Fibroblast of mammary gland (primary cell): ENCODE measurements at places on chromosomes 5 and 9.

DNA sequence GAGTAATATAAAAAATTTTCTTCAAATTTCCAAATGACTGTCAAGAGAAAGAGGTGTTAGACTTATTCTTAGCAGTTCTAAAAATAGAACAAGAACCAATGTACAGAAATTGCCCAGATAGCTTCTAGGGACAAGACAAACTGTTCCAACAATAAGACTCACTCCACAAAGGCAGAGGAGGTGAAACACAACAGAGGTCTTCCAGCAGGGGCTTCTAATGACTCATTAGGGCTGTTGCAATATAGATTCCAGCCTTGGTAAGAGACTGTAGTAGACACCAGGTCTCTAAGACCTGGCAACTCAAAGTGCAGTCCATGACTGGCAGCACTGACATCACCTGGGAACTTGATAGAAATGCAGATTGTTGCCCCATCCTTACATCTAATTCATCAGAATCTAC, 134.6 kb upstream of the VLDLR start:
- DNase-seq = peak; percentile 13

- peak; percentile 16 for DNase-seq
These were observed 33.4 kb downstream of the C9orf85 start for GRCh38 chr9:71944754-71945375.

- peak; percentile 97 for DNase-seq
These were observed 29.0 kb downstream of the PTGES2 start for GRCh38 chr9:128098297-128099230.

DNA sequence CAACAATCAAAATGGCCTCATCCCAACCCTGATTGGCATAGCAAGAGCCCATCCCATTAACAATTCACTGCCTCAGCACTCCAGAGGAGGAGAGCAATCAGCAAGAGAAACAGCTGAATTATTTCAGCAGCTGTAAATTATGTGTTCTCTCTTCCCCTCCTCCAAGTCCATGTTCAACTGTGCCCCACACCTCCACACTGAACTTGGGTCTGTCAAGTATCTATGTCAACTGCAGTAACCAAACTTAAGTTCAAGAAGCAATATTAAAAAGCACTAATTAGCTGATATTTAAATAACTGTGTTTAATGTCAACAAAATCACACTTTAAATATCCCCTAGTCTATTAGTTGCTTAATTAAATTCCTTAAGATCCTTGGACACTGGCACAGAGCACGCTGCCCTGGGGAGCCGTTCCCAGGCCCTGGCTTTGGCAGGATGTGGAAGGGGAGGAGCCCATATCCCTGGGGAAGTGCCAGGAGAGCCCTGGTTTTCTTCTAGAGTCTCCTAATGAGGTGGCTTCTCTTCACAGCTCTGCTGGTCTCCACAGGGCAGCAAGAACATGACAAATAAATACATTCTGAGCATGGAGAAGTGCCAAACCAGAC, 50.6 kb downstream of the SIL1 start:
- DNase-seq = peak; percentile 72

GRCh38 chr9:96022445-96023051, 147.1 kb downstream of the ERCC6L2 start:
- DNase-seq = no peak

DNA sequence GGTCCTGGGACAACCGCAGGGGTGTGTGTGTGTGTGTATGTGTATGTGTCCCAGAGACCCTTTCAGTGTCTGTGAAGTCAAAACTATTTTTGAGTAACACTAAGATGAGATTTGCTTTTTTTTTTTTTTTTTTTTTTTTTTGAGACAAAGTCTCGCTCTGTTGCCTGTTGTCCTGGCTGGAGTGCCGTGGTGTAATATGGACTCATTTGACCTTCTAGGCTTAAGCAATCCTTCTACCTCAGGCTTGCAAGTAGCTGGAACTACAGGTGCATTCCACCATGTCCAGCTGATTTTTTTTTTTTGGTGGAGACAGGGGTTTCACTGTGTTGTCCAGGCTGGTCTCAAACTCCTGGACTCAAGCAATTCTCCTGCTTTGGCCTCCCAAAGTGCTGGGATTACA, 97.4 kb upstream of the KLF9 start:
- no peak for DNase-seq

DNA sequence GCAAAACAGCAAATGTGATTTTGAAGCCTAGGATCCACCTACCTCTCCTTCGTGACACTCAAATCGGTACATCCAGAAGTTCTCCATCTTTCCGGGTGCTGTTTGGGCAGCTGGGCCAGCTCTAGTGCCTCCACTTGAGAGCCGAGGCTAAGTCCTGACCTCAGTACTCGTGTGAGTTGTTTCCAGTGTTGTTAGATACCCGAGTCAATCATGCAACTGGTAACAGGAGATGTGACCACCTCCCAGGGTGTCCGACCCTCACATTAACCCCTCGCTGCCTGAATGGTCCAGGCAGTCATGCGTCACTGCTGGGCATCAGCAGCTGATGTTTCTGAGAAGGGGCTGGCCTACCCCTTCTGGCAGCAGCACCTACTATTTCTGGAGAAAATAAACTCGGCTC, 170.3 kb downstream of the ENTREP1 start:
- no peak for DNase-seq

DNA sequence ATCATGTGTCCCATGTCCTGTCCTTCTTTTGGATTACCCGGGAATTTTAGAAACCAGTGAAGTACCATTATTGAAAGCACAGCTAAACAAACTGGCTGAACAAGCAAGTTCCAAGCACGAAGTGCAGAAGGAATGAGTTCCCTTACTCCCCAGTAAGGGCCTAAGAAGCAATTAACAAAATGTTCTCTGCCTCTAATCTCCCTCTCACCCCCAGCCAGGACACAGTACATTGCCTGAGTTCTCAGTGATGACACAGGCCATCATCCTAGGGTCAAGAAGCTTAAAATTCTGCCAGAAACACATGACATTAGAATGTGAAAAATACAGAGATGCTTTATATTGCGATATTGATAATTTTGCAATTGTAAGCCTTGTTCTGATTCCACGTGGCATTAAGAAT, 118.0 kb downstream of the PLPPR1 start:
- DNase-seq = no peak

DNA sequence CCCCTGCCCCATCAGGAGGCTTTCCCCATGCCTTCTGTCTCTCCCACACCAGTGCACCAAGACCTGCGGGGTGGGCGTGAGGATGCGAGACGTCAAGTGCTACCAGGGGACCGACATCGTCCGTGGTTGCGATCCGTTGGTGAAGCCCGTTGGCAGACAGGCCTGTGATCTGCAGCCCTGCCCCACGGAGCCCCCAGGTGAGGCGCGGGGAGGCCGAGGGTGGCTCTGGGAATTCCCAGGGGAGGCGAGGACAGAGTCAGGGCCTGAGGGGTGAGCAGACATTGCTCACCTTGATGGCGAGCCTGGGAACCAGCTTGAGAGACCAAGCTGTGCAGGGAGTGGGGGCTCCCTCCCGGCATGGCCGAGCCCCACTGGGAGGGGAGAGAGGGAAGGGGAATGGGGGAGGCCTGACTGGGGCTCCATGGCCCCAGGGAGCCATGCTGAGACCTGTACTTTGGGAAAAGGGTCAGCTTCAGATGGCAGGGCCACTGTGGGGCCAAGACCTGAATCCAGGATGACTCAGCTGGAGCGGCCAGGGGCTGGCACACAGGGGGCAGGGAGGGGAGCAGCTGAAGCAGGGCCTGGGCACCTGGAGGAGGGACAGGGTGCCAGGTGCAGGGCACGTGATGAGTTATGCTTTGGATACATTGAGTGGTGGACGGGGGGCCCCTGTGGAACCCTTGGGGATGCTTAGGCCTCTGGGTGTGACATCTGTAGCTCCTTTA, 35.2 kb downstream of the FAM163B start:
- no peak for DNase-seq

- DNase-seq = no peak
These were observed 18.9 kb upstream of the VLDLR start for GRCh38 chr9:2602704-2603116.

- no peak for DNase-seq
These were observed 42.2 kb upstream of the IL17B start for GRCh38 chr5:149421372-149421685.

DNA sequence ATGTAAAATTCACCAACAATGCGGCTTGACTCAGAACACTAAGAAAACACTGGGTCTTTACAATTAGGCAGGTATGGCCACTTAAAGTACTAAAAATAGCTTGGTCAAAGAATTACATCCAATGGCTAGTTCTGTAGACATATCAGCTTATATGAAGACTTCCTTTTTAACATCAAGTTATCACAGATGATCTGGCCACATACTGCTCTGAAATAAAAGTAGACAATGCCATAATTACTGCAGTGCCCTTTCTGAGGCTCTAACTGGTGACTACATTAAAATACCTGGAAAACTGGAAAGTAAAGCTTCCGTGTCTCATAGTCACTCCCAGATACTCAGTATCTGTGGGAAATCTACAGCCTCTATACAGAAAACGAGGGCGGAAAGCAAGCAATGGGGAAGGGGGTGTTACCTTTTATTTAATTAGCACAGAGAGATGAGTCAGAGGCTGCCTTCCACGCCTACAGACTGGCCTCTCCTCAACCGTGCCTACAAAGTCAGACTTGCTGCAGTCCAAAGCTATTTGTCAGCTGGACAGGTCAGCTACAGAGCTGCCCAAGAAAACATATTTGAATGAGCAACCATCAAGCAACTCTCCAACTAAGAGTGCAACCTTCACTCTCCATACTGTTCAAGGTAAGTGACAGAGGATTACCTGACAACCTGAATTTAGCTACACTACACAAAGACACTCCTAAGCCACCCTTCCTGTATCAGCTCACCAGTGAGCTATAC, 8.7 kb downstream of the SERINC5 start:
- peak; percentile 93 for DNase-seq

- peak; percentile 21 for DNase-seq
These were observed 66.0 kb downstream of the TBCA start for GRCh38 chr5:77709993-77710685.

DNA sequence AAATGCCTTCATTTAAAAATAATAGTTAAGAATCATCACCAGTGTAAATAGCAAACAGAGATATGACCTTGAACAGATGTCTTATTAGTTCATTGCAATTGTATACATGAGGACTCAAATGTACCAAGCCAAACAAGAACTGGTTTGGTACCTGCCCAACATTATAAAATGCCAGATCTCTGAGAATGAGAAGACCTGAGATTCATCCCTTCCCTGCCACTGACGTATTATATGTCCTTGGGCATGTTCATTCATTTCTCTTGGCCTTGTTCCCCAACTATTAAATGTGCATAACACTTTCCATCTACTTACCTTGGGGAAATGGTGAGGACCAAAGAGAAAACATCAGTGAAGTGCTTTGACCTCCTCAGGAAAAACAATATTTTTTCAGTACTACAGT, 33.6 kb upstream of the ERBIN start:
- no peak for DNase-seq

GRCh38 chr9:14075218-14075617, 238.7 kb downstream of the NFIB start:
- DNase-seq = no peak

DNA sequence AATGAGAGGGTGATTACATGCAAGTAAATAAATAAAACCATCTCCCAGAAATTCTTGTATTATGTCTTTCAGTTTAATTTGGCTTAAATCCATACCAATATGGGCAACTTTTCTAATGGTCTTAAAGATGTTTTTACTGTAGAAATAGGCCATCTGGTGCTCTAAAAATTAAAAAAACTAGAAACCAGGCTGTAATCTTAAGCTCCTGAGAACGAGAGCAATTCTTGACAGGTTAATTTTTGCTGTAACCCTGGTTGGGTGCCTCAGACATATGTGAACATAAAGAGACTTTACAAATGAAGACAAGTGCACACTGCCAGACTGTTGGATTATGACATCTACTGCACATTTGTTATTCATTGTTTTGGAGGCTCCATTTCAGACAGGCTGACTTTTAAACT, 246.8 kb upstream of the DAB2 start:
- no peak for DNase-seq

DNA sequence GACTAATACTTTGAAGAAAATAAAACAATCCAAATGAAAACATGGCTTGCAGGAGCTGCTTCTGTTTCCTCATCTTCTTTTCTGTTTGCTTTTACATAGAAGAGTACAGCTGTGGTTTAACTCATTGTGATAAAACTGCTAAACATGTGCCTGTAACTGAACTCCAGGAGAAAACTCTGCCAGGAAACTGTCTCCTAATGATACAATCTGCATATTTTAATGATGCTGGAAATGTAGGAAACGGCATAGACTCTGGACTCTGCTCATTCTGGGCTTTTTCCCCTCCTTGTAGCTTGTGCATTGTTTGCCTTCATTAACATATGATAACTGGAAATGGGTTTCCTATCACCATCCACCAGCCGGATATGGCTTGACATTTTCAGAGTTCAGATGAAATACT, 813.3 kb upstream of the WWC1 start:
- peak; percentile 29 for DNase-seq

DNA sequence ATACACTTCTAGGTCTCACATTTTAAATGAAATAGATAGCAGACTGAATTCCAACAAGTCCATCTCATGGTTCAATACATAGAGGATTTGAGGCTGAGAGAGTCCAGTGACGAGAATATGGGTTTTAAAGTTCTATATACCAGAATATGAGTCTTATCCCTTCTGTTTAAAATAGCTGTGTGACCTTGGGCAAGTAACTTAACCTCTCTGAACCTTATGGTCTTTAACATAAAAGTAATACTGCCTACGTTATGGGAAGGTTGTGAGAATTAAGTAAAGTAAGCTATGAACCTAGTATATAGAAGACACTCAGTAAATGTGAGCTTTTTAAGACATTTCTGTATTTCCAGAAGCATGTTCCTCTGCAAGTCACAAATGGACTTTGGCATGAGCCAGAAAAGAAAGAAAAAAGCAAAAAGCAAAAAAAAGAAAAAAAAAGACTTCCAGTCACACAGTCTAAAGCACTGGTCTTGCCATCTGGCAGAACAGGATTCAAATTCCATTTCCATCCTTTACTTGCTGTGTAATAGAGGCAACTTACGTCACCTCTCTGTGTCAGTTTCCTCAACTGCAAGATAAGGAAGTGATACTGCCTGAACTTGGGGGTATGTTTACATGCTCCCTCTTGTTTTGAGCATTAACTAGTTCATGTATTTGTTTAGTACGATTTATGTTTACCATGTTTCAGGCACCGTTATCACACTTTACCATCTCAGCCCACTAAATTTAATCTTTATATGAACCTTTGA, 248.2 kb downstream of the TRIM32 start:
- no peak for DNase-seq

DNA sequence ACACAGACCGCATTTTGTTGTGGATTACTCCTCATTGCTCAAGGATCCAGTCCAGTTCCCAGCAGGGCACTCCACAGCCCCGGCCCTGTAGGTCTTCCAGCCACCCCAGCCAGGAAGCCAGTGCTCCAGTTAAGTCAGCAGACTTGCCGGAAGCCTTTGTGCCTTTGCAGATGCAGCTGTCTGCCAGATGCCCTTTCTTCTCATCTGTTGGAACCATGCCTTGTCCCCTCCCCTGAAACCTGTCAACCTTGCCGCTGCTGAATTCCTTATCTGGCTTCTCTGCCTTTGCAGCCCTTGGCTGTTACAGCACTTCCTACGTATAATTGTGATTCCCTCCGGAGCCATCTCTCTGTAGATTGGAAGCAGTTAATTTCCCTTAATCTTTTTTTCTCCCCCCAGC, 28.4 kb downstream of the PSAT1 start:
- DNase-seq = peak; percentile 59

DNA sequence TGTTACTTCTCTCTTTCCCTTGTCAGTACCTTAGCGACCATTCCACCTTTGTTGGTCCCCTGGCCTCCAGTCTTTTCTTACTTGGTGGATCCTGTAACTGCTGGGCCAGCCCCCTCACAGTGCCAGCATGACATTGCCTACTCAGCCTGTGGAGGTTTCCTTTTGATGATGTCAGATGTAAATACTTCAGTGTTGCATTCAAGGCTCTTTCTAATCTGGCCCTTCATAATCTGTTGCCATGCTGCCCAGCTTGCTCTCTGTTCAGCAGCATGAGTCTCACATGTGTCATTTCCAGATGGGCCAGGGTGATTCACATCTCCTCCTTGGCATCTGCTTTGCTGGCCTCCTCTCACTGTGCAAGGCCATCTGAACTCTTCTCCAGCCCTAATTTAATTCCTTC, 57.1 kb downstream of the MAST4 start:
- DNase-seq = peak; percentile 91
